ENCODE measurements at places on chromosomes 2 and 18. TPM values are rescaled to one million over a fixed set of nuclear protein-coding genes. Genes with fewer than 3 reads are reported as not detected.

- no peak overlapping the region for H3K4me3 ChIP-seq
- DNase-seq, result no peak
- no peak overlapping the region for H3K27ac ChIP-seq
- no peaks in the 10 kb centered on the region for H3K36me3 ChIP-seq
Observed at GRCh38 chr2:48695991-48696390, 59.5 kb downstream of the LHCGR start.

- H3K27me3 ChIP-seq, result no peaks in the 10 kb centered on the region
- H3K4me1 ChIP-seq, result peaks cover 24% of the 10 kb centered on the region
- no peaks in the 10 kb centered on the region for H3K36me3 ChIP-seq
- no peak overlapping the region for H3K4me3 ChIP-seq
Observed at GRCh38 chr18:23359421-23359820, 93.7 kb upstream of the RIOK3 start.

GALNT14 gene
- 3.1 TPM for polyA plus RNA-seq

DNA sequence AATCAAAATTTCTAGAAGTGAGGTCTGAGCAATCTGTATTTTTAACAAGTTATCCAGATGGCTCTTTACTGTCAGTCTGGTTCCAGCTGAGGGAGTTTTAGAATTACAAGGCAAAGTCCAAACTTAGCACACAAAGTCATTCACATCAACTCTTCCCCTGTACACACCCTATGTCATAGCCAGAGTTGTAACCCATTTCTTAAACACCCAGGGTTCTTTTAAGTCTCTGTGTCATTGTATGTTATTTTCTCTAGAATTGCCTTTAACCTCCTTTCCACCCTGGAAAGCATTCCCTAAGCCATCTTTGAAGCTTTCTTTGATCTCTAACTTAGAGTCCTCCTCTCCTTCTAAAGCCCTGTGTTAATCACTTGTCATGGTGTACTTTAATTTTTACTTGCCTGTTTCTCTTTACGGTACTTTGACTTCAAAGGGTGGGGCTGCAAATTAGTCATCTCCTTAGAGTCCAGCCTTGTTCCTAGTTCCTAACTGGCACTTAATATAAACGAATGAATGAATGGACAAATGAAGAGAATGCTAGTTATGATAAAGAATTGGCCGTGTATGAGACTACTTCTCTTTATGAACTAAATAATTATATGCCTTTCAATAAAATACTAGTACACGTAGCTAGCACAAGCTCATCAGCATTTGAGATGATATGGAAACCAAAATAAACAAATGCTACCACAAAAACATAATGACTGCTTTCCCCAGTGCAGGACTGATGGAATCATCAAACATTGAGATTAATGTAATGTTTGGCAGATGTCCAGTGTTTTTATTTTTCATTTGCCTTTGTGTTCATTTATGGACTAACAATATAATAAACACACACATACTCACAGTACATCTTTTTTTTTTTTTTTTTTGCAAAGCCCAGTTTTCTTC is 11.9 kb upstream of the ACTR3 start:
- H3K27me3 ChIP-seq, result no peaks in the 10 kb centered on the region
- peaks cover 15% of the 10 kb centered on the region for H3K4me1 ChIP-seq
- peak overlapping the region; percentile 72 for H3K27ac ChIP-seq

DNA sequence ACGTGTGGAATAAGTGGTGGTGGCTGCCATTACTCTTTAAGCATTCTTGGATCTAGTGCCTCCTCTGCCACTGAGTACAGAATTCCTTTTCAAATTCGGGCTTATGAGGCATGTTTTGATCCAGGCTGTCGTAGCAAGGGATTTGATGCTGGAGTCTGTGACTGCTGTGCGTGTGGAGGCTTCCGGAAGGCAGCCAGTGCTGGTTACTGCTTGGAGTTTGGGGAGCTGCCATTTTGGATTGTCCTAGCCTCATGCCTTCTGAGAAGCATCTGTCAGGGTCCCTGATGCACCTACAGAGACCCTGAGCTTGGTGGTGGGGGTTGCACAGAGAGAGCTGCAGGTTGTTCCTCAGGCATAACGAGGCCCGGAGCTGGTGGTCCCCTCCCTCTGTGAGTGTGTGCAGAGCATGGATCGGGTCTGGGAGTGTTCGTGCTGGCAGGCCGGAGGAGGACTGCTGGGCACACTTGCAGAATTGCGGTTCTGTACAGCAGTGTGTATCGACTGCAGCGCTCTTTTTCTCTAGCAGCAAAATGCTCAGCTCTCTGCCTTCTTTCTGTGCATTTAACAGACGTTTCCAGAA is 7.7 kb downstream of the HPCAL1 start:
- no peak for DNase-seq
- peaks cover 7% of the 10 kb centered on the region for H3K36me3 ChIP-seq
- H3K27ac ChIP-seq, result no peak overlapping the region
- H3K4me3 ChIP-seq, result no peak overlapping the region
- H3K4me1 ChIP-seq, result peaks cover 11% of the 10 kb centered on the region
- no peaks in the 10 kb centered on the region for H3K27me3 ChIP-seq

- no peaks in the 10 kb centered on the region for H3K27me3 ChIP-seq
- no peak overlapping the region for H3K4me3 ChIP-seq
- H3K36me3 ChIP-seq, result no peaks in the 10 kb centered on the region
- DNase-seq, result no peak
Observed at GRCh38 chr2:166487171-166487570, 6.9 kb downstream of the SCN7A start.

GRCh38 chr18:45004546-45005080 is 323.9 kb downstream of the SETBP1 start:
- no peak overlapping the region for H3K27ac ChIP-seq
- no peak overlapping the region for H3K4me3 ChIP-seq
- H3K27me3 ChIP-seq, result no peaks in the 10 kb centered on the region
- H3K36me3 ChIP-seq, result no peaks in the 10 kb centered on the region
- no peaks in the 10 kb centered on the region for H3K4me1 ChIP-seq

GRCh38 chr18:57057890-57058289 is 89.0 kb upstream of the BOD1L2 start:
- H3K27ac ChIP-seq, result no peak overlapping the region
- no peak for DNase-seq
- H3K4me1 ChIP-seq, result peaks cover 2% of the 10 kb centered on the region
- H3K27me3 ChIP-seq, result no peaks in the 10 kb centered on the region
- H3K4me3 ChIP-seq, result no peak overlapping the region
- H3K36me3 ChIP-seq, result no peaks in the 10 kb centered on the region

ABCG8 gene
- polyA plus RNA-seq, result 24.3 TPM

- DNase-seq, result no peak
- H3K4me3 ChIP-seq, result no peak overlapping the region
- no peak overlapping the region for H3K27ac ChIP-seq
- no peaks in the 10 kb centered on the region for H3K36me3 ChIP-seq
- H3K27me3 ChIP-seq, result no peaks in the 10 kb centered on the region
- H3K4me1 ChIP-seq, result no peaks in the 10 kb centered on the region
Observed at GRCh38 chr2:195094330-195094729, 562.7 kb upstream of the SLC39A10 start.

ZDBF2 gene
- polyA plus RNA-seq, result 4.6 TPM

- no peak overlapping the region for H3K4me3 ChIP-seq
- H3K36me3 ChIP-seq, result peaks cover 40% of the 10 kb centered on the region
- peak overlapping the region; percentile 58 for H3K27ac ChIP-seq
- no peak for DNase-seq
- peaks cover 35% of the 10 kb centered on the region for H3K4me1 ChIP-seq
Observed at GRCh38 chr2:25313711-25314513, 27.8 kb downstream of the DNMT3A start.

DNA sequence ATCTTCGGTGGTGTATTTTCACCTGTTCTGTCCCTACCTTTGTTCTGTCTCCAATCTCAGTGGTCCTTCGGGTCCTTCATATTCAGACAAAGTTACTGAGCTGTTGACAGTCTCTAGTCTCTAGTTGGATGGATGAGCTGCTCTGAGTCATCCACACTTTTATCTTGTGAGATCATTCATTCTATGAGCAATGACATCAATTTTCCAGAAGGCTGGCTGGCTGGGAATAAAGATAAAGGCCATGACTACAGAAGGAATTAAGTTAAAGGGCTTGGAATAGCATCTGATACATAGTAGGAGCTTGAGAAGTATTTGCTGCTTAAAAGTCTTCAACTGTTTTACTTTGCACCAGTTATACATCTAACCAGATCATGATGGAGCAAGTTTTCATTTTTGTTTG is 43.1 kb upstream of the SLC39A10 start:
- peaks cover 16% of the 10 kb centered on the region for H3K4me1 ChIP-seq
- DNase-seq, result peak; percentile 43
- H3K36me3 ChIP-seq, result no peaks in the 10 kb centered on the region
- no peak overlapping the region for H3K27ac ChIP-seq

DLGAP1 gene
- polyA plus RNA-seq, result 0.69 TPM

GRCh38 chr2:88206665-88207347 is 36.7 kb downstream of the THNSL2 start:
- no peak overlapping the region for H3K4me3 ChIP-seq
- no peaks in the 10 kb centered on the region for H3K4me1 ChIP-seq
- peaks cover 12% of the 10 kb centered on the region for H3K27me3 ChIP-seq
- no peak for DNase-seq
- H3K27ac ChIP-seq, result no peak overlapping the region

DNA sequence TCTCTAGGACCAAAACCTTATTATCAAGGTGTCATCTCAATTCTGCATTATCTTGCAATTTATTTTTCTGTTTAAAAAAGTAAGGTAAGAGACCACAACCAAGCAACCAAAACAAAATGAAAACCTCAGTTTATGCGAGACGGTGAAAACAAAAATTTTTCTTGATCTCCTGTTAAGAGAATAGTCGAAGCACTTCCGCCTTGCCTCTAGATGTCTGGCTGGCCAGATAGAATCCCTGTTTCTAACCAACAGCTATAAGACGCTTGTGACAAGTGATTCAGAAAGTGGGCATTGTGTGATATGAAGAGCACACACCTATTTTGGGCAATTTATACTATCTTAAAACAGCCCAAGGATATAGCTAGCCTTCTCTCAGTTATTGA is 51.2 kb downstream of the MGAT5 start:
- DNase-seq, result no peak
- H3K36me3 ChIP-seq, result no peaks in the 10 kb centered on the region
- no peaks in the 10 kb centered on the region for H3K4me1 ChIP-seq

GRCh38 chr2:194002699-194003368 is 1654.2 kb upstream of the SLC39A10 start:
- H3K4me1 ChIP-seq, result no peaks in the 10 kb centered on the region
- H3K4me3 ChIP-seq, result no peak overlapping the region
- H3K27ac ChIP-seq, result no peak overlapping the region
- no peaks in the 10 kb centered on the region for H3K27me3 ChIP-seq
- DNase-seq, result no peak
- no peaks in the 10 kb centered on the region for H3K36me3 ChIP-seq

SERPINB10 gene
- not detected for polyA plus RNA-seq

RNF103 gene
- 42.9 TPM for polyA plus RNA-seq
